ENCODE measurements at places on chromosomes 2 and 18.

GRCh38 chr2:54271189-54271588 is 15.2 kb upstream of the TSPYL6 start:
- no peak for DNase-seq

DNA sequence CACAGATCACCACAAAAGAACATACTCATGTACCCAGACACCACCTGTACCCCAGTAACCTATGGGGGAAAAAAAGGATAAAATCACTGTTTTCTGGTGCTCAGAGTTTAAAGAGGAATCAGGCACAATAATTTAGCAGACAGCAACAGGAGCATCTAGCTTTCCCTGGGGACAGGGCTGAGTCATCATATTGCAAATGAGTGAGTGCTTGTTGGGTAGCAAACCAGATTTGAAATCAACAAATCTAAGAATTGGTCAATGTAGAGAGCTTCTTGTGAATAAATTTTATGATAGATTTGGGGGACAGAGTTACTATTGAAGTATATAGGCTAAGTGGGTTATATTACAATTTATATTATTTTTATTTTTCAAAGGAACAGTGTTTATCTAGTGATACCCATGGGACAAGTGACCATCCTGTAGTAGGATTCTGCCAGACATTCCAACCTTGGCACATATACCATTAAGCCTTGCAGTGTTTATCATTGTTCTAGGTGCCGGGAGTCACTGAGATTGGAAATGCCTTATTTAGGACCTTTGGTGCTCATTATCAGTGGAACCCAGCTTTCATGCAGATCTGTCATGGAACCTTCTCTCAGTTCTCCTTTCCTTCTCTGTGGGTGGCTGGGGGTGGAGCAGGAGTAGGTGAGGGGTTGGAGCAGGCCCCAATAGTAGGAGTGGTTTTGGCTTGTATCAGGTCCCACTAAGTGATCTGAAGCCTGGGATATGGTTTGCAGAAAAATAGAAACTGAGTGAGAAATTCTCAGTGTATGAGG is 117.2 kb downstream of the CERS6 start:
- no peak for DNase-seq

DNA sequence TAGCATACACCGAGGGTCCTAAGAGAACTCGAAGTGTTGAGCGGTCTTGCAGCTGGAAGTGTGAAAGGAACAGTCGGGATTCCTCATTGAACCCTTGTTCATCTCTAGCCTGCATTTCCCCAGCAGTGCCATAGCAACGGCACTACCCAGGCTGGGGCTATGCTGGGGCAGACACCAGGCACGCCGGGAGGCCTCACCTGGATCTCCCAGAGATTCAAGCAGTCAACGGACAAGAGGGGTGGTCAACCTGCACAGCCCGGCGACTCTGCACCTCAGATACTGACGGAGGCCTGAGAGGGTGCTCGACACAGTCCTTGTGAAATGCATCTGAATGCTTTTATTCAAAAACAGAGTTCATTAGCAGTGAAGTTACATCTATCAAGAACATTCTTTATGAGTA is 604.2 kb downstream of the GALR1 start:
- DNase-seq: no peak

DNA sequence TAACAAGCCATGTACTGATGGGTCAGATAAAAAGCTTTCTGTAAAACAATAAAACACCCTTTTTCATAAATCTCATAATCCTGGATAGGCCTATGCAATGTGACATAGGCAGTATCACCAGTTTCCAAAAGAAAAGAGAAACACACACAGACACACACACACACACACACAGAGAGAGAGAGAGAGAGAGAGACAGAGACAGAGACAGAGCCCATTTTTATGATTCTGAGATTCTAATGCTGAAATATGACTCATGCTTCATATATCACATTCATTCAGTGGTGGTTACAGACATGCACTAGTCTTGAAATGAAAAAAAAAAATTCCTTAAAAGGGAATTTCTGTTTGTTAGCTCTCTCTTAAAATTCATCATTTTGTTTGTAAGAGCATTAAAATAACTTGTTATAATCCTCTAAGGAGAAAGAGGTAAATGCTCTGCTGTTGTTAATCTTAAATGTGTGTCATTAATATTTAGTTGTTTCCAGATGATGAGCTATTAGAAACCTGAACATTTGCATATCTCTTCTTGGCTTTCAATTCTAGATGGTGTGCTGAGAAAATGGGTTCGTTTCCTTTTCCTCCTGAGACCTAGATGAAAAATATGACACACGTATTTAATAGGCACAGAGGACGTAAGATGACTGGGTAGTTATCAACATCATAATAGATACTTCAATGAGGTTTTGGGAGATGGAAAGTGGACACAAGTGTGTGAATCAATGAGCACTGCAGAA is 1598.7 kb upstream of the ACVR2A start:
- DNase-seq: no peak
